Endodermal cell (in vitro differentiated cells): ENCODE measurements at places on chromosomes 6 and 20.
A peak's percentile ranks its signal among the peaks of the same experiment; 100 is the strongest.

GRCh38 chr20:57890202-57890800, 180.5 kb upstream of the PMEPA1 start:
- DNase-seq = no peak

DNA sequence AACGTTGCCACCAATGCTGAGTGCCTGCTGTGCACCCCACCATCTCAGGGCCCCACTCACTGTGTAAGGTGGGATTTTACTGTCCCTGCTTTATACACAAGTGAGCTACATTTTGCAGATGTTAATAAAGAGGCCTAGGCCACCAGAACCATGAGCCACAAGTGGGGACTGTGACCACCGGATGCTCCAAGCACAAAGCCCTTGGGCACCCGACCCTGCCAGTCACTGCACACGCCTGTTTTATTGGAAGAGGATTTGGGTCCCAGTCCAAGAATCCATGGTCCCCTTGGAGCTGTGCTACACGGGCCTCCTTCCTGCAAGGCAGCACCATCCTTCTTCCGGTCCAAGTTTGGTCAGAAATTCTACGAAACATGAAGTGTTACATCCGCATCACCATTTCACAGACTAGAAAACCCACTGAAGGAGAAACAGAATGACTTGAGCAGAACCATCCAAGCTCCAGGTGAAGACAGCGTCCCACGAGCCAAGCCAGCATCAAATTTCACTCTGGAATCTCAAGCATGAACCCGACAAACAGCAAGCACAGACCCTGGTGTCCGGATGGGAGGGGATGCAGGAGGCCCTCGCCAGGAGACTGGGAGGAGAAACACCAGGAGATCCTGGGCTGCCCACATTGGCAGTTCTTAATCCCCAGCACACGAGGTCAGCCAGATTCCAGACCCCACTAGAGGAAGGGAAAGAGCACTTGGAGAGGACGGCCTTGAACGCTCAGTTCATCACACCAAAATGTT, 226.9 kb downstream of the DLL1 start:
- peak; percentile 41 for DNase-seq

GRCh38 chr6:119423996-119424395, 74.4 kb upstream of the MAN1A1 start:
- DNase-seq = no peak

DNA sequence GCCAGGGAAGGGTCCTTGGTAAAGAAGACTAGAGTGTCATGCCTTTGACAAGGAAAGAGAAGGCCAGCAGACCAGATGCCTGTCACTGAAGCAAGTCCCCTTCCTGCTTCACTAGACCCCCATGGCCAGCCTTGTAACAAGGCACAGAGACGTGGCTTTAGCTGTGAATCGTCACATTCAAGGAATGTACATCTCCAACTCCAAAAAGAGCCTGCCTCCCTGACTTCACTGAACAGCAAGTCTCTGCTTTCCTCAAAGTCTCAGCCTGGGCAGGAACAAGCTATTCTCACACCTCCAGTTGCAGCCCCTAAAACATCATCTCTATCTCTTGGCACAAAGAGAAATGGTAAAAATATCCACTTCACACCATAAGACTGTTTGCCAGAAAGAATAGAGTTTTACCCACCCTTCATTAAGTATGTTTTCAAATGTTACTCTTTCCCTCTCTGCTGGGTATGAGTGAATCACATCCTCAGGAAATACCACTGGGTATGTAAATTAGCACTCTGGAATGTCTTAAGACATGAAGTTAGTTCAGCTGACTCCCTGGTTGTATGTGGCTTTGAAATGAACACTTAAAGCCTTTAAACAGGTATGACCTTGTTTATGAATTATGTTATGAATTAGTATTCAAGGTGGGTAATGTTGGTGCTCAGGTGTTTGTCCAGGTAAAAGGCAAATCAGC, 46.4 kb upstream of the NT5E start:
- peak; percentile 59 for DNase-seq

- DNase-seq = no peak
Observed at GRCh38 chr6:70668499-70668812, 773 bp downstream of the SMAP1 start.

DNA sequence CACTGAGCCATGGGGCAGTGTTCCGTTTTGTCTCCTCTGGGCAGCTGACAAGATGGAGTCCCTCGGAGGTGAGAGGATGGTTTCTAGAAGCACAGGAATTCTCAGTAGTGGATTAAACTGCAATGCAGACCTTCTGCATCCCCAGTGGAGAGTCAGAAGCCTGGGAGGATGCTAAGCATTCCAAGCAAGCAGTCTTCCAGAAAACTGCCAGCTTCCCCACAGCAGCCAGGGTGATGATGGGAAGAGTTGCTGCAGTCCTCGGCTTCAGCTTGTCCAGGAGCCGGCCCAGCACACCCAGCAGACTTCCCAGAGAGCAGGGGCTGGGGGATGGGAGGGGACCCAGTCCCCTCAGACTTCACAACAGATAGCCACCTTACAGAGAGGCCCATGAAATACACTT, 163.6 kb downstream of the LY86 start:
- peak; percentile 61 for DNase-seq

DNA sequence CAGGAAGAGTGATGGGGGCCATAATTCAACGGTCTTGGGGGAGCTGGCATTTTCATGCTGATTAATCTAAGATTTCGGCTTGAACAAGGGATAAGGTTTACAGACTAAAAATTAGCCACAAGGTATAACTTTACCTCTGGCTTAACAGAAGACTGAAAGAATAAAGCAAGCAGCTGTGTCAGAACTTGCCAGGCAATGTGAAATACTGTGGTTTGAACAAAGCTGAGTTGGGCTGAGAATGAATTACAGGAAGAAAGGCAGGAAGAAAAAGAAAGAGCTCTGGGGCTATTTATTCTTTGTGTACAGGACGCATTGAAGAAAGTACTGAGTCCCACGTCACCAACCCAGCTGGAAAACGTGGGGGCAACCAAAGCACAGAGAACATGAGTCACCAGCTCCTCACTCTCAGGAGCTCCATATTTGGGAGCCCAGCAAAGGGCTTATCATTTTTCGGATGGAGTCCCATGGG, 121.5 kb upstream of the NEDD9 start:
- DNase-seq = peak; percentile 16

DNA sequence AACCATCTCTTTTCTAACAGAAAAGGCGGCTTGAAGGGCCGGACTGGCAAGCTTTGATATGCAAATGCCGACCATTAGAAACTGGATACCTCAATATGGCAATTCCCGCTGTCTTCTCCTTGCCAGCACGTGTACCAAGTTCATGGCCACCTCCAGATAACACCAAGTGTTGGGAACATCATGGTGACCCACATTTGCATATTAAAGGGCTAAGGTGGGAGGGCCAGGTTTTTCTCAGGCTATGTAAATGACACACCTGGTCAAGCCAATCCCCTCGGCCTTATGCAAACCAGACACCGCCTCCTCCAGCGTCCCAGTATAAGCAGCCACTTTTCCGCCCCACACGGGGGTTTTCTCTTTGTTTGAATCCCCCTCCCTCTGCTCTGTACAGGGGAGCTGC, 110.7 kb downstream of the DACT2 start:
- peak; percentile 94 for DNase-seq

DNA sequence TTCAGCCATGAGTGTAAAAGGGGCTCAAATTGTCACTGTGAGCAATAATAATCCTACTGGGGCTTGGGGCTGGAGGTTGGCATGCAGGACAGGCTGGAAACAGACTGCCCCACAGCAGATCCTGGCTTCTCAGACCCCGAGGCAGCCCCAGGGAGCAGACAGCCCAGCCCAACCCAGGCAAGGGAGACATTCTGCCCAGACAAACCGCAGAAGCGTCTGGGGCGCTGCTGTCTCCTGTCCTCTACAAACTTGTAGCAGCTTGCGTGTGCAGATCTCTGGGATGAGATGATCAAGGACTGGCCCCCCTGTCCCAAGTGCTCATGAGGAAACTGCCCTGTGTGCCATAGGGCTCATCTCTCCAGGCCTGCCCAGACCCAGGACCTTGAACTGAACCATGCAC, 84.6 kb downstream of the MAFB start:
- no peak for DNase-seq

DNA sequence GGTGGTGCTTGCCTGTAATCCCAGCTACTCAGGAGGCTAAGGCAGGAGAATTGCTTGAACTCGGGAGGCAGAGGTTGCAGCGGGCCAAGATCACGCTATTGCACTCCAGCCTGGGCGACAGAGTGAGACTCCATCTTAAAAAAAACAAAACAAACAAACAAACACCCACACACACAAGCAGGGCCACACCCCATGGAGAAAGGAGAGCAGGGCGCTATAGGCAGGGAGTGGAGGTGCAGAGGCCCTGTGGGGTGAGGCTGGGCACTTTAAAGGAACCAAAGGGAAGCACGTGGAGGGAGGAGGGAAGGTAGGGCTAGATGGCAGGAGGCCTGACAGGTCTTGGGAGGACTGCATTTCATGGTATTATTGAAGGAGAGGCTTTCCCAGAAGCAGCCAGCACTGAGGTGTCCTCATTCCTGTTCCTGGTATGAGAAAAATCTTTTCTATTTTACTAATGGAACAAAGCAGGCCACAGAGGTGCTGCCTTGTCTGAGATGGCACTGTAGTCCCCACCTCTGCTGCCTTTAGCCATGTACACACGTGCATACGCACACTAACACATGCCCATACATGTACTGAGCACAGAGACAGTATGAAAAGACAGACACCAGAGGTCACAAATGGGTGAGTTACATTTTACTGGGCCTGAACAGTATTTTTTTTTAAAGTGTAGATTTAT, 44.0 kb downstream of the BCAS4 start:
- DNase-seq = no peak

DNA sequence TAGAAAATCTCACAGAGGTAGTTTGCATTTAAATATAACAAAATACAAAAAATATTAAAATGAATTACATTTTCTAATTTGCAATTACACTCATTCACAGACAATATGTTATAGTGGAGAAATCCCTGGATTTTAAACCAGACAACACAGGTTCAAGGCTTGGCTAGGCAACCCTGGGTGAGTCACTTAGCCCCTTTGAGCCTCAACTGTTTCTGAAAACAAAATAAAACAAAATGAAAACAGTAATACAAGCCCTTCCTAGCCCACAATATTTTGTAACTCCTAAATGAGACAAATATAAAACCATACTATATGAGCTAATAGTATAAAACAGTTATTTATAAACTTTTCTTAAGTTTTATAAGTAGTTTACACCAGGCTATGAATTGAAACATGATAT, 41.0 kb downstream of the UQCC1 start:
- no peak for DNase-seq

GRCh38 chr6:81214414-81215091, 537.9 kb downstream of the TENT5A start:
- peak; percentile 38 for DNase-seq

GRCh38 chr6:87066449-87067333, 28.2 kb downstream of the CGA start:
- DNase-seq = peak; percentile 61

- DNase-seq = no peak
Observed at GRCh38 chr6:154071236-154071635, 32.2 kb downstream of the OPRM1 start.

DNA sequence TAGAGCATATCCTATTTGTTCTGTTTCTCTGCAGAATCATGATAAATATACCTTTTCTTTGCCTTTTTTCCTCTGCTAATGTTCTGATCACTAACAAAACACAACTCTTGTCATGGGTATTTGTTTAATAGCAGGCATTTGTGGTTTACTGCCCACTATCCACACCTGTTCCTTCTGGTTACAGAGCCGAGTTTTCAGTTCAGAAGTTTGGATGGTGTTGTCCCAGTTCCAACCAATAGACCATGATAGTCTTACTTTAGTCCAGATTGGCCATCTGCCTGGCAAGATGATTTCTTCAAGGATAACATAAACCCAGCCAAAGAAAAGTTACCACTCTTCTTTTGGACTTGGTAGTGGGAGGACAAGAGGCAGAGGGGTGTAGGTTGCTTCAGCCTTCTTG, 211.2 kb downstream of the TFAP2A start:
- no peak for DNase-seq

- DNase-seq = no peak
Observed at GRCh38 chr6:127290391-127291265, 24.0 kb downstream of the RNF146 start.

DNA sequence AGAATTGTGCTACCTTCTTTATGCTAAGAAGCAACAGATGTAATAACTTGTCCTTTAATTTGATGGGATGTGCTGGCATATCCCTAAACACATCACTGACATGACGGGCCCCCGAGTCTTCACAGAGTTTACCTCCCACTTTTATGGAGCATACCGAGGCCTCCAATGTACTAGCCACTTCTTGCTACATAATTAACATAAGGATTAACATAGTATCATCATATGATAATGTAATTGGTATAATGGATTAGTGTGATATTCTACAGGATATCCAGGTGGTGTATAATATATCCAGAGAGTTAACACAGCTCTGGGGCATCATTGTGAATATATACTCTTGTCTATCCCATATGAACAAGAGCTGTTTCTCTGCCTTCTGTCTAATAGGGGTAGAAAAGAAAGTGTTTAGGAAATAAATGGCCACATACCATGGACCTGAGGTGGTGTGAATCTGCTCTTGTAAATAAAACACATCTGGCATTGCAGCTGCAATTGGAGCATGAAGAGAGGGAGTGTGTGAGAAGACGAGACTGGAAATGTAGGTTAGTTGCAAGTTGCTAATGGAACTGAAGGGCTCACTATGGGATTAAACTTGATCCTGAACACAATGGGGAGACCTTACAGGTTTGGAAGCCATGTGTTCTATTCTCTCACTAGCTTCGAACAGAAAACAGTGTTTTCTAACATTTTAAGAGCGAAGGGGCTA, 102.3 kb downstream of the IYD start:
- DNase-seq = no peak

DNA sequence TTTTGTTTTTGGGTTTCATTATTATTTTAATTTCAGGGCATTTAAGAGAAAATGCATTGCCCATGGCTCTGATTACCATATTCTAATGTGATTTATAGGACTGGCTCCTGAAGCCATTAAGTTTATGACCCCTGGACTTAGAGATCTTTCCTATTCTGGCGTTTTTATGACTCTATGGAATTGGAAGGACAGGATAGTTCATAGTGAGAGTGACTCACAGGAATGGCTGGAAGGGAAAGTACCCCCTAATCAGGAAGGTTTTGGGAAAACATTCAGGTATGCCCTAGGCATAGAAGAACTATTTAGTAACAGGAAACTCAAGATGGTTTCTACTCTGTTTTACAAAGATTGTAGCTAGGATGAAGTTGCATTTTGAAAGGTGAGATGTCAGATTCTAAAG, 108.6 kb upstream of the SLC2A12 start:
- no peak for DNase-seq

DNA sequence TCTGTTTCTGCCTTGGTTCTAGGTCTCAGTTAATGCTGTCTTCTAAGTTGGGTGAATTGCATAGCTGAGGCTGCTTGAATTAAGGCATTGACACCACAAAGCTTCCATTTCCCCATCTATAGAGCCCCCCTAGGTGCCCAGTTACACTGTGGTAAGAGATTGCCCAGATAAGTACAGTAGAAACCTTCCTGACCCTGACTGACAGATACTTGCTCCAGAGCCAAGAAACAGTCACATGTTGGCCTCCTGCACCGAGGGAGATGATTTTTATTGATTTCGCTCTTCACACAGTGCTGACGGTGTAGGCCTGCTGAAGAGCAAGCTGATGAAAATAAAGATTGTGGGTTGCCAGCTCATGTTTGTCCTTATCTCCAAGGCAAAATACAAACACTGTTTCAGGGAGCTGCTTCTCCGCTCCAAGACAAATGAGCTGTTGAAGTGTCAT, 67.9 kb downstream of the TRMT11 start:
- DNase-seq = no peak

GRCh38 chr20:50859161-50859560, 64.3 kb downstream of the BCAS4 start:
- no peak for DNase-seq
